ENCODE measurements at places on chromosomes 11 and 22. TPM values are rescaled to one million over a fixed set of nuclear protein-coding genes. Genes with fewer than 3 reads are reported as not detected.
A peak's percentile ranks its signal among the peaks of the same experiment; 100 is the strongest.

The SMIM35 gene
- not detected for polyA plus RNA-seq

The C11orf16 gene
- not detected for polyA plus RNA-seq

The TRIM48 gene
- polyA plus RNA-seq = not detected

The RAG2 gene
- 0.34 TPM for polyA plus RNA-seq

The SCN3B gene
- polyA plus RNA-seq = 0.44 TPM

DNA sequence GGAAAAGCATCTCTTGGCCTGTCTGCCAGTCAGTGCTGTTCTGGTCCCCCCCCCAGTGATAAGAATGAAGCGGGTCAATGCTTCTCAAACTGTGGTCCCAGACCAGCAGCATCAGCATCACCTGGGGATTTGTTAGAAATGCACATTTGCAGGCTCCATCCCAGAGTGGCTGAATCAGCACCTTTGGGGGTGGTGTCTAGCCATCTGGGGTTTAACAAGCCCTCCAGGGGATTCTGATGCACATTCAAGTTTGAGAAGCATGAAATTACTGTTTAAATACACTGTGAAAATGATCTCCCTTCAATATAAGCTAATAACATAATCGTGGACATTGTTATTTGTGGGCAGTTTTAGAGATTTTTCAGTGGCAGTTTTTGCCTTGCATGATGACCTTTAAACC, 133.5 kb downstream of the MYO18B start:
- no peak for DNase-seq

DNA sequence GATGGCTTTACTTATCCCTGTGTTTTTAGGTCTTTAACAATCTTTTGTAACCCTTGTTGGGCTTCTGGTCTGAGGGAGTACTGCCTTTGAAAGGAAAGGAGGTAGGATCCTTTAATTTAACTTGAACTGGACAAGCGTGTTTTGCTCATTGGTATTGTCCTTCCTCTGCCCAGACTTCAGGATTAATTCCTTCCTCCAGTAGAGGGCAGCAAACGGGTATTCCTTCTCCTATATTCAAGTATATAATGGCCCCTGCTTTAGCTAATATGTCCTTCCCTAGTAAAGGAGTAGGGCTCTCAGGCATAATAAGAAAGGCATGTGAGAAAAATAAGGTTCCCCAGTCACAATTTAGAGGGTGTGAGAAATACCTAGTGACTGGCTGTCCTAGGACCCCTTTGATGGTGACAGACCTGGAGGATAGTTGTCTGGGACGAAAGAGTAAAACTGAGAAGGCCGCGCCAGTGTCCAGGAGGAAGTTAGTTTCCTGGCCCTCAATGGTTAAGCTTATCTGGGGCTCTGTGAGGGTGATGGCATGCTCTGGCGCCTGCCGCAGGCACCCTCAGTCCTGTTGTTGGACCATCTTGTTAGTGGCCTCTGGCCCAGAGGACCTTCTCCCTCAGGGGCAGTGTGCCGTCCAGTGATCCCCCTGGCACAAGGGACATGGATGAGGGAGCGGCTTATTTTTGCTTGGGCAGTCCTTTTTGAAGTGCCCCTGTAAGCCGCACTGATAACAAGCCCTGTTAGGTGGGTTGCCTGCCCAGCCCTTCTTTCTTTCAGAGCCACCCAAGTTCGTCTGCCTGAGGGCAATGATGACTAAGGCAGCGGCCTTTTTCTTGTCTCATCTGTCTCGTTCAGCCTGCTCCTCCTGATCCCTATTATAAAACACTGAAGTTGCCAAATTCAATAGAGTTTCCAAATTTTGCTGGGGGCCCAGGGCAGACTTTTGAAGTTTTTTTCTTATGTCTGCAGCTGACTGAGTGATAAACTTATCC, 51.8 kb downstream of the C11orf71 start:
- peak; percentile 15 for DNase-seq

DNA sequence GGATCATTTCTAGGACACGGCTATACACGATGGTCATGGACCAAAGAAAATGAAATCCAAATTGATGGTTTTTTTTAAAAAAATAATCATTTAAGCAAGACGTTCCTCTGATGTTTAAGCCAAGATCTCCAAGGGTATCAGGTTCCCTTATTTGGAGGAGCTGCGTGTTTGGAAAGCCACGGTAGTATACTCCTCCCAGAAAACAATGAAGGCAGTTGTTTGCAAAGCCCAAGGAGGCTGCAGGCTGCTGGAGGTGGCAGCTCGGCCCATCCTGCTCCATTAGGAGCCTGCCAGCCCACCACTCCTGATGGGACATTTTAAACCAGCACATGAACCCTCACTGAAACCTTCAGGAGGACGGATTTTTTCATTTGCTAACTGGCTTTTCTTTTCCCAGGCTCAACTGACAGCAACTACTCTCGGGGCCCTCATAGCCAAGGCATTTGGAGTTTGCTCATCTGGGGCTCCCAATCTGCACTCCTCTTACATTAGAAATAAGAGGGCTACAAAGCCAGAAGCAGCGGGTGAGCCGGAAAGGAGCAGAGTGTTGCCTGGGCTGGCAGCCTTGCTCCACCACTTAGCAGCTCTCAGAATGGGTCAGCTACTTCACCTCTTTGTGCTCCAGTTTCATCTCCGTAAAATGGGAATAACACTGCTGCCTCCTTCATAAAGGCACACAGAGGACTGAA, 58.4 kb downstream of the ABTB2 start:
- DNase-seq = no peak

DNA sequence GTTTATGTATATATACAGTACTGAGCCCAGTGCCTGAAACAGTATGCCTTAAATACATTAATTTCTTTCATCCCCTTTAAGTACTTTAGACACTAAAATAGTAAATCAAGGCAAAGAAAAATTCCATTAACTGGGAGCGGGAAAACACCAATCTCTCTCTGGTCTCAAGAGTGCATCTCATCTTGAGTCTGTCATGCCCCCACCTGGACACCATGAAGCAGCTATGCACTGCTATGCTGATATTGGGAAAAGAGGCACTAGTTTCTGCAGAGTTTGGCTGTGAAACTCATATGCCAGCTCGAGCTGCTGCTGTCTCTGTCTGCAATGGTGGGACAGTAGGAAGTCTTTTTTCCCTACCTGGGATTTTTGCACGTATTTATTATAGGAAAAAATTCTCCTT, 754.4 kb upstream of the RAG2 start:
- DNase-seq = no peak

DNA sequence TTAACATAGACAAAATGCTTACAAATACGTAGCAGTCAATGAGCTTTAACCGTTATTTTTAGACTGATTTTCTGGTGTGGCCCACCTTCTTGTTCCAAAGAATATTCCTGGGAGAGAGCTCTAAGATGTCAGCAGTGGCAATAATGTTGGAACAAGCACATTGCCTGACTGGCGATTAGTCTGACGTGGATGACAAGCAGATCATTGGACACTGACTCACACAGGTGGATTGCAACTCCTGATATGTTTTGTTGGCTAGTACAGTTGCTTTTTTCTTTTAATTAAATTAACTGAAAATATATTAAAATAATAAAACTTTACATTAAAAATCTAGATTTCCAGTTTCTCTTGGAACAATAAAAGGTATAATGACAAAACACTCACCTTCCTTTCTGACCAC, 78.0 kb downstream of the TENM4 start:
- no peak for DNase-seq

- DNase-seq = peak; percentile 88
These were observed 30.7 kb downstream of the PPP2R1B start for GRCh38 chr11:111735262-111736116.

Measured in SK-N-SH (cell line).